Testis (tissue), 5 donors: ENCODE measurements at places on chromosomes 6 and 20. TPM values are rescaled to one million over a fixed set of nuclear protein-coding genes. Genes with fewer than 3 reads are reported as not detected.

GRCh38 chr20:45283551-45284057 is 23.0 kb upstream of the RBPJL start:
- no peaks in the 10 kb centered on the region for H3K27me3 ChIP-seq
- no peak overlapping the region for H3K27ac ChIP-seq
- H3K4me1 ChIP-seq: no peaks in the 10 kb centered on the region

- H3K4me1 ChIP-seq: no peaks in the 10 kb centered on the region
- H3K4me3 ChIP-seq: no peak overlapping the region
- no peak for DNase-seq
- H3K27me3 ChIP-seq: no peaks in the 10 kb centered on the region
Measured at GRCh38 chr20:54573838-54574237, 98.4 kb downstream of the DOK5 start.

DNA sequence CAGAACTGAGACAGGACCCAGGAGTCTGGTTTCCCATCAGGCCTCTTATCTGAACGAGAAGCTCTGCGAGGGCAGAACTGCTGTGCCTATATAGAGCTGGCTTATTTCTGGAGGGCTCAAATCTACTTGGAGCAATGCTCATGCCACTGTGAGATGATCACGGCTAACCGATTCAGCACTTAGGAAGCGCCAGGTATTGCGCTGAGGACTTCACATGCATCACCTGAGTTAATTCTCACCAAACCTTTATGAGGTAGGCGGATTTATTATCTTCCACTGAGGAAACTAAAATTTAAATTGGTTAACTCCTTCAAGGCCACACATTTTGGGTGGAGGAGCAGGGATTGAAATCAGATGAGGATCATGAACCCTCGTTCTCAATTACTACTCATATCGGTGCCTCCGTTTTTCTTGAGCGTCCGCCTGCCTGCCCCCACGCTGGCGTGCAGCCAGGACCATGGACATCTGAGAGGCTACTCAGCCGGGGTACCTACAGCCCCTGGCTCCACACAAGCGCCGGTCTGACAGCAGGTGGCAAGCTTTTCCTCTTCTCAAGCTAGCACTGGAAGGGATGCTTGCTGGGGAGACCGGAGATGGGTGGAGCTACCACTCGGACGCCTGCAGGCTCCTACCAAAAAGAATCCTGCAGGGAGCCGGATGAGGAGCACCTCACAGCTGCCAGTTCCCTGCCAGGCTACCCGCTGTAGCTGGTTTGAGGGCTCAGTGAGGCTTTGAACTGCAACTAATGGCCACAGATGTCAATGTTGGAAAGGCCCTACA is 1.0 kb upstream of the PCIF1 start:
- peak overlapping the region; percentile 99 for H3K4me3 ChIP-seq
- H3K36me3 ChIP-seq: no peaks in the 10 kb centered on the region
- H3K27me3 ChIP-seq: no peaks in the 10 kb centered on the region
- DNase-seq: peak; percentile 84
- H3K4me1 ChIP-seq: peaks cover 14% of the 10 kb centered on the region

DNA sequence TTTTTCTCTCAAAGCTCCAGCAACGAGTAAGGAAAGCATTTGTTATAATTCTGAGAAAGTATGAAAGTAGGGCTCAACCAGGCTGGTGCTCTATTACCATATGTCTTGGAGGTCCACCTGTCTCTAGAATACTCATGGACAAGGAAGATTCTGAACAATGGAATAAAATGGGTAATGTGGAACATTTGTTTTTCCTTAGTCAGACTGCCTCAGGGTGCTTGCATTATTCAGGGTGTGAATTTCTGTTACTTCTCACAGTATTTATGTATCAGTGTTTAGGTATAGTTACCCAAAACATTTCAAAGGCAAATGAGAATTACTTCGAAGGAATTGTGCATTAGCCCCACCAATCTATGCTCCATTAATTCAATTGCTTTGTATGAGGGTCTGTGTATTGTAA is 586.2 kb upstream of the CITED2 start:
- no peak overlapping the region for H3K27ac ChIP-seq
- no peaks in the 10 kb centered on the region for H3K27me3 ChIP-seq
- H3K4me3 ChIP-seq: no peak overlapping the region
- no peak for DNase-seq
- H3K36me3 ChIP-seq: no peaks in the 10 kb centered on the region
- peaks cover 33% of the 10 kb centered on the region for H3K4me1 ChIP-seq

Gene SHLD1
- polyA plus RNA-seq: 5.4 TPM

Gene TAAR1
- not detected for polyA plus RNA-seq

Gene GSTA1
- 577 TPM for polyA plus RNA-seq

Gene SLC22A7
- not detected for polyA plus RNA-seq

DNA sequence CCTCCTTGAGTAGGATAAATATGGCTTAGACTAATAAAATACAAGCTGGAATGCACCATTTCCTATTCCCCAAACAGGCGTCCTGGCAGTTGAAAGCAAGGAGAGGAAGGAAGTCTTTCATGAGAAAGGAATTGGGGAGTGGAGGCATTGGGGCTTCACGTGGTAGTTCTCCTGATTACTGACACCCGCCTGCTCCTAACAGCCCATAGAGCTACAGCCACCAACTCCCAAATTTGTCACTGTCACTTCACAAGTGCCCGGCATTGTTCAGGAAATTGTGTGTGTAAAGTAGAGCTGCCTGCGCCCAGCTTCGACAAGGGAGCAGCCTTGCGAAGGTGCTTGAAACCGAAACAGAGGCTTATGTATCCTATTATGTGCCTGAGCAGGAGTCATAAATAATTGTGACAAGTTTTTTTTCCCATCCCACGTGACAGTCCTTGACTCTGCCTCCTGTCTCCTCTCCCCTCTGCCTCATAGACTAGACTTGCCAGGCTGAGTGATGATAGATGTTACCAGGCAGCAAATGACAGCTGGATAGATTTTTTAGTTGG is 301.7 kb upstream of the ZFP64 start:
- H3K4me1 ChIP-seq: no peaks in the 10 kb centered on the region
- H3K27me3 ChIP-seq: no peaks in the 10 kb centered on the region
- no peak for DNase-seq
- no peaks in the 10 kb centered on the region for H3K36me3 ChIP-seq

Gene DST
- 94.8 TPM for polyA plus RNA-seq

Gene OLIG3
- polyA plus RNA-seq: not detected

- H3K4me3 ChIP-seq: no peak overlapping the region
- no peaks in the 10 kb centered on the region for H3K27me3 ChIP-seq
- no peak for DNase-seq
- no peaks in the 10 kb centered on the region for H3K36me3 ChIP-seq
Measured at GRCh38 chr6:156125844-156126243, 651.3 kb upstream of the ARID1B start.

GRCh38 chr20:48740292-48740649 is 87.5 kb downstream of the PREX1 start:
- no peaks in the 10 kb centered on the region for H3K27me3 ChIP-seq
- no peak overlapping the region for H3K27ac ChIP-seq
- H3K4me1 ChIP-seq: peaks cover 3% of the 10 kb centered on the region
- DNase-seq: no peak

DNA sequence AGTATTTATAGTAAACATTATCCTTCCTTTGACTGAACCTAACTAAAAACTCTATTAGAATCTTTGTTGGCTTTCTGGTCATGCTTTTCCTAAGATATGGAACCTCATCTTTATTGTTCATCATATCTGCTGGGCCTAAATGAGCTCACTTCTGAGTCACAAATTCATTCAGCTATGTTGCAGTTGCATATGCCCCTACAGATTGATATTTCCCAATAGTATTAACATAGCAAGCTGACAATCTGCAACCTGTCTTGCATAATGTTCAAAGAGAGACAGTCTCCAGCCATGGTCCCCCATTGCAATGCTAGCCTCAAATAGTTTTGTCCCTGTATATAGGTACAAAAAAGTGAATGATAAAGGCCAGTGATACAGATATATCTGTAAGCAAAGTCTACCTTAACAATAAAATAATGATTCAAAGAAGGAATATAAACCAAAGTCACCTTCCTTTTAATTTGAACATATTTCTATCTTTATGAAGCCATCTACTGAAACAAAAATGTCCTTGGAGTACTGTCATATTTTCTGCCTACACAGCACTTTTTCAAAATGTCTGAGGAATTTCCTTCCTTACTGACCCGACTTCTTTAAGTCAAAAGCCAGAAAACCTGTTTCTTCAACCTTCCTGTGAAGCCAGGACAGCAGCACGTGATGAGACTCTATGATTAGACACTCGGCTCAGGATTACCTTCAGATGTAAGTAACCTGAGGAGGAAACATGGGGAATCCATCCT is 140.7 kb downstream of the UBE3D start:
- no peak for DNase-seq
- H3K27ac ChIP-seq: no peak overlapping the region
- H3K36me3 ChIP-seq: no peaks in the 10 kb centered on the region
- no peaks in the 10 kb centered on the region for H3K4me1 ChIP-seq

Gene PPP1R3G
- polyA plus RNA-seq: 0.55 TPM

Gene SLC17A1
- polyA plus RNA-seq: 3.9 TPM

DNA sequence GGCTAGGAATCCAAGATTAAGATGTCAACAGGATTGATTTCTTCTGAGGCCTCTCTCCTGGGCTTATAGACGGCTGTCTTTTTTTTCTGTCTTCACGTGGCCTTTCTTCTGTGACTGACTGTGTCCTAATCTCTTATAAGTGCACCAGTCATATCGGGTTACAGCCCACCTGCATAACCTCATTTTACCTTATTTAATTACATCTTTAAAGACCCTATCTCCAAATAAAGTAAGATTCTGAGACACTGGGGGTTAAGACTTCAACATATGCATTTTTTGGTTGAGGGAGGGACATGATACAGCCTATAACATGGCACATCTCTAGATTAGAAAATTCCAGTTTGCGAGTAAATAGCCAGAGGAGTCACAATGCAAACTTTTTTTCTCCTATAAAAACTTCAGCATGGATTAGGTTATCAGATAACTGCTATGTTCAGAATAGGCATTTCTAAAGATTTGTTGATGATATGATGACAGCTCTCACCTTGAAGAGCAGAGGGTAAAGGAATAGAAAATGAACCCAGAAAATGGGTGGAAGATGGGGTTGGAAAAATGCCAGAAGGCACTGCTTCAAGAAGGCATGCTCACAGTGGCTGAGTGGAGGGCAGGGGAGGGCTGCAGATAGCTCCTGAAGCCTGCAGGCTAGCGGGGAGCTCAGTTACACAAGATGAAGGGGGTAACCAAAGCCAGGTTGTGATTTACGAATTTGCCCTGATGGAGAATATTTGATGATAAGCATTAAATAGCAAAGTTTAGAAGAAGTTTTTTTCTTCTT is 8.7 kb upstream of the PDE7B start:
- H3K4me3 ChIP-seq: no peak overlapping the region
- no peaks in the 10 kb centered on the region for H3K4me1 ChIP-seq
- DNase-seq: no peak
- no peaks in the 10 kb centered on the region for H3K36me3 ChIP-seq

GRCh38 chr6:12450467-12450866 is 160.3 kb downstream of the EDN1 start:
- no peaks in the 10 kb centered on the region for H3K36me3 ChIP-seq
- H3K27ac ChIP-seq: no peak overlapping the region
- no peaks in the 10 kb centered on the region for H3K4me1 ChIP-seq
- no peaks in the 10 kb centered on the region for H3K27me3 ChIP-seq
- no peak overlapping the region for H3K4me3 ChIP-seq
- DNase-seq: no peak

- no peaks in the 10 kb centered on the region for H3K27me3 ChIP-seq
- DNase-seq: no peak
- H3K4me3 ChIP-seq: no peak overlapping the region
- no peaks in the 10 kb centered on the region for H3K36me3 ChIP-seq
- H3K27ac ChIP-seq: no peak overlapping the region
Measured at GRCh38 chr6:139230391-139230840, 61.4 kb downstream of the TXLNB start.

GRCh38 chr20:47464380-47465101 is 37.1 kb upstream of the NCOA3 start:
- H3K27me3 ChIP-seq: no peaks in the 10 kb centered on the region
- no peaks in the 10 kb centered on the region for H3K4me1 ChIP-seq
- H3K27ac ChIP-seq: no peak overlapping the region
- H3K36me3 ChIP-seq: no peaks in the 10 kb centered on the region

Gene SIRPB2
- polyA plus RNA-seq: 1.5 TPM

DNA sequence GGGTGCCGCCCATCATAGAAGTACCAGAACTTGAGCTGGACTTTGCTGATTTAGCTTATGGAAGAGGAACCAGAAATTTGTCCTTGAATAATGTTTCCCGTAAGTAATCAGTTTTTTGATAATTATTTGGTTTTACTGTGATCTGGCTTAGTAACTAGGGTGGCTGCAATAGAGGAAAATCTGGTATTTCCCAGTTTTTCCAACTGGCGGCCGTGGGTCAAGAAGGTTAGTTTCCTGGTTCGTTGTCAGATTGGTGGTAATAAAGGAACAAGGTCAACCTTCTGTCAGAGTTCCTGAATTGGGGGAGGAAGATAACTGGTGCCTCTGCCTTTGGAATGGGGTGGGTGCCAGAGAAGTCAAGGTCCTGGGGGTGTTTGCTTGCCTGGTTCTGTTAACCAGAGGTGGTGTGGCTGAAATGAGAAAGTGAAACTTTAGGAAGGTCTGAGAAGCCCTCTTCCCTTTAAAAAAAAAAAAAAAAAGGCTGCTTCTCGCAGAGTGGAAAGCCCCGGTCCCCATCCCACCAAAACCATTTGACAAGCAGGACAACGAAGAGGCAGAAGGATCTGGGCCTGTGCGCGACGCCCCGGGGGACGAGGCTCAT is at the start of gene CALHM6:
Gene CALHM6 (plus strand): TSS at position 45 of the 601 bp plus-strand sequence. CDS start 555 bp downstream, at position 600.
- H3K4me3 ChIP-seq: peak within 1 kb of the TSS; percentile 58
- no peaks in the 10 kb centered on the region for H3K4me1 ChIP-seq
- peak within 1 kb of the TSS; percentile 6 for H3K27ac ChIP-seq
- no peaks in the 10 kb centered on the region for H3K36me3 ChIP-seq
- no peaks in the 10 kb centered on the region for H3K27me3 ChIP-seq
- no peak for DNase-seq

DNA sequence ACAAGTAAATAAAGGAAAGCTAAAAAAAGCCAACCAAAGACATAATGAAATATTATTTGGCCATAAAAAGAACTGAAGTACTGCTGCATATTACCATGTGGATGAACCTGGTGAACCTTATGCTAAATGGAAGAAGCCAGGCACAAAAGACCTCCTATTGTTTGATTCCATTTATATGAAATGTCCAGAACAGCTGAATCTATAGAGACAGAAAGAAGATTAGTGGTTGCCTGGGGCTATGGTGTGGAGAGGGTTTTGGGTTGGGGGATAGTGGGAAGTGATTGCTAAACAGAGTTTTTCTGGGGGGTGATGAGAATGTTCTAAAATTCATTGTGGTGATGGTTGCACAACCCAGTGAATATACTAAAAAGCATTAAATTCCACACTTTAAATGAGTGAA is 53.2 kb downstream of the TSBP1 start:
- no peaks in the 10 kb centered on the region for H3K36me3 ChIP-seq
- no peaks in the 10 kb centered on the region for H3K27me3 ChIP-seq
- no peak overlapping the region for H3K27ac ChIP-seq
- no peak overlapping the region for H3K4me3 ChIP-seq
